LNCaP clone FGC (cell line): ENCODE measurements at places on chromosomes 1 and 21.

- no peak for DNase-seq
These were observed 108.5 kb upstream of the GADD45A start for GRCh38 chr1:67576474-67576873.

- no peak for DNase-seq
These were observed 100.5 kb upstream of the TLR5 start for GRCh38 chr1:223243441-223244050.

GRCh38 chr1:49016030-49016977 lies 239.6 kb upstream of the BEND5 start:
- no peak for DNase-seq

DNA sequence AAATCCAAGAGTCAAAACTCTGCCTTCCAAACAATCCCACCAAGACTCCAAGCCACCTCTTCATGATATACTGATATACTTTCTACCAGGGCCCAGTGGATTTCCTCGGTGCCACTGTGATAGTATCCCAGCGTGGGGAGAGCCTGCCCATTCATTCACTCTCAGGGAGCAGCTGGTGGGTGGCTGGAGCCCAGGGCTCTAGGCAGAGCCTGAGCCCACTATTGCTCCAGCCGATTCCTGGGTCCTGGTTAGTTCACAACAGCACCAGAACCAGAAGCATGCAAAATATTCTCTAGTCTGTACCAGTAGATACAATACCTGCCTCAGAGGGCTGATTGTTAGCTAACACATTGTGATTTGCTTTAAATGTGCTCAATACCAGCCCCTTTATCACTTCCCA lies 831 bp downstream of the CSRP1 start:
- no peak for DNase-seq

GRCh38 chr1:230278376-230278775 lies 147.8 kb downstream of the PGBD5 start:
- no peak for DNase-seq

GRCh38 chr1:51341876-51342496 lies 11.6 kb upstream of the TTC39A start:
- DNase-seq: no peak
